H1 (cell line): ENCODE measurements at places on chromosomes 11 and 22. TPM values are rescaled to one million over a fixed set of nuclear protein-coding genes. Genes with fewer than 3 reads are reported as not detected.

Gene LMO2
- 2.0 and 2.7 TPM in 2 replicates for total RNA-seq

Gene MUC15
- not detected in 2 replicates for total RNA-seq

Gene ATP6V1E1
- total RNA-seq, result 87.3 and 88.1 TPM in 2 replicates

Gene OR4A5
- total RNA-seq, result not detected in 2 replicates

Gene LAYN
- 7.7 and 9.3 TPM in 2 replicates for total RNA-seq

Gene LSP1
- not detected in 2 replicates for total RNA-seq

Gene APOL3
- total RNA-seq, result not detected in 2 replicates

Gene MISFA
- total RNA-seq, result 3.8 and 4.1 TPM in 2 replicates

Gene SOX6
- total RNA-seq, result 0.08 TPM in 1 of 2 replicates, not detected in the other

Gene WNT11
- 0.45 TPM in 1 of 2 replicates, not detected in the other for total RNA-seq

Gene MPZL2
- 2.4 and 2.6 TPM in 2 replicates for total RNA-seq

Gene ZBED4
- 28.3 TPM in 2 replicates for total RNA-seq

Gene NAV2
- 66.9 and 73.6 TPM in 2 replicates for total RNA-seq

Gene ART5
- total RNA-seq, result 7.2 and 7.5 TPM in 2 replicates

DNA sequence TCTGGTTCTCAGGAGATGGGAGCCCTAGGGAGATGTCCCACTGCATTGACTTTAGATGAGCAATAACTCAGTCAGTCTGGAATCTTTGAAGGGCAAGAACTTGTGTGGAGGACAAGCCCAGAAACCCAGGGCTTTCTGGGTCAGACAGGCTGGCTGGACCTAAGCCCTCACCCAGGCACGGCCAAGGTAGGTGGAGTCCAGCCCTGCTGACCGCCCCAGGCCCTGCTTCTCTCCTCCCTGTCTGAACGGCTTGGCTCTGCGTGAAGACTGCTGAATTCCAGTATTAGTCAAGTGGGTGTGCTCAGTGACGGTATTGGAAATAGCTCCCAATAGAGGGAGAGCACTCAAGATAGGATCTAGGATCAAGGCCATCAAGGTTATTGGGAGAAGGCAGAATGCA lies 6.1 kb downstream of the CXCR5 start:
- DNase-seq, result no peak

GRCh38 chr22:30398685-30399680 lies 2.2 kb downstream of the SEC14L2 start:
- DNase-seq, result no peak

DNA sequence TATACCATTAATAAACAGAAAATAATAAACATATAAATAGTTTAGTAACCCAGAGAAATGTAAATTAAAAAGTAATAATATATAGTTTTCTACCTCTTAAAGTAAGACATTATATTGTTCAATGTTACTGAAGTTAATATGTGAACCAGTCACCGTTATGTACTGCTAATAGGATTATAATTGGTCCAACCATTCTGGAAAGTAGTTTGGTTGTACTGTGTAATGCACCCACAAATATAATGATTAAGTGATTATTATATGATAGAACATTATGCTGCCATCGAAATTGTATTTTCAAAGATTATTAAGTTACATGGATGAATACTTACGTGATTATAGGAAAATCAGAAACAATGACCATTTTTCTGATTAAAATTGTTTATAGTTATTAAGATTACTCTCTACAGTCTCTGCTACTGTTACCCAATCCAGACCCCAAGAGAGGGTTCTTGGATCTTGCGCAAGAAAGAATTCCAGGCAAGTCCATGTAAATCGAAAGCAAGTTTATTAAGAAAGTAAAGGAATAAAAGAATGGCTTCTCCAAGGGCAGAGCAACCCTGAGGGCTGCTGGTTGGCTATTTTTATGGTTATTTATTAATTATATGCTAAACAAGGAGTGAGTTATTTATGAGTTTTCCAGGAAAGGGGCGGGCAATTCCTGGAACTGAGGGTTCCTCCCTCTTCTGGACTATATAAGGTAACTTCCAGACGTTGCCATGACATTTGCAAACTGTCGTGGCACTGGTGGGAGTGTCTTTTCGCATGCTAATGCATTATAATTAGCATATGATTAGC lies 50.1 kb downstream of the ACER3 start:
- DNase-seq, result no peak

DNA sequence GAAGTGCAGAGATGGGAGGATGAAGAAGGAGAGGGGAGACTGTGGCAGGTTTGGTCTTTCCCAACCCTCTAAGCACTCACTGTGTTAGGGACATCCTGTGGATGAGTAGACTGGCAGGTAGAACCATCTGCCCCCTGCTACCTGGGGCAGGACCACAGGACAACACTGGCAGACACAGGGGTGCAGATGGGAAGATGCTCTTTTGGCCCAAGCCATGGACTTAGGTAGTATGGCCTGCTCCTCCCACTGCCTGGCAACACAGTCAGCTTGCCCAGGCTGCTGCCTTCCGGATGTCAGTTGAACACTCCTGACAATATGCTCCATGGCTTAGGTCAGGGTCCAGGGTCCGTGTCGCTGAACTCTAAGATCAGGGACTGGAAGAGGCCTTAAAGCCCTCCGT lies 140.7 kb upstream of the NAV2 start:
- DNase-seq, result no peak

DNA sequence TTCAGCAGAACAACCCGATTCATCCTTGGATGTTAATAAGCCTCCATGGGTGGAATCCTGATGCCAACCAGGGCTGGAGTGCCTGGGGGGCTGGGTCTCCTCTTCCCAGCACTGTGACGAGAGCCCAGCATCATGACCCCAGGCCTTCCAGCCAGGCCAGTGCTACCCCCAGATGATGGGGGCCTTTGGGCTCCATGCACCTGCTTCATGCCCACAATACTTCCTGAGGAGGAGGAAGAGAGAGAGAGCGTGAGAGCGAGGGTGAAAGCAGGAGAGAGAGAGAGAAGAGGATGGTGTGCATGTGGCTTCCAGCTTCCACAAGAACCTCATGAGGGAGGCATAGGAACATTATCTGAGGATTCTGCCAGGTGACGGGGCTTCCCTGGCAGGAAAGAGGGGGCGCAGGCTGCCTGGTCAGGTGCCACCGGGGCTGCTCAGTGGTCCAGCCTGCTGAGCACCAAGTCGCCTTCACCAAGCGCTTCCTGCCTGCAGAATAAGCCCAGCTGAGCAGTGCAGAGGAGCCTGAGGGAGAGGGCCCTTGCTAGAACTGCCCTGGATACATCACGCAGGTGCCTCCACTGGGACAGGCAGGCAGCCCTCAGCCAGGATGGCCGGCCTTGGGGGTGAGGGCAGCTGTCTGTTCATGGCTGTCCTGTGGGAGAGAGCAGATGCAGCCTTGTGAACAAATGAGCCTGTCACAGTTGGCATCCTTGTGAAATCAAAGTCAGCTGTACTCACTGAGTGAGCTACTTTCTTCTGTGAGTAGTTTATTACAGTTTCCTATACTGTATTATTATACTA lies 243.3 kb upstream of the B3GAT1 start:
- DNase-seq, result no peak

DNA sequence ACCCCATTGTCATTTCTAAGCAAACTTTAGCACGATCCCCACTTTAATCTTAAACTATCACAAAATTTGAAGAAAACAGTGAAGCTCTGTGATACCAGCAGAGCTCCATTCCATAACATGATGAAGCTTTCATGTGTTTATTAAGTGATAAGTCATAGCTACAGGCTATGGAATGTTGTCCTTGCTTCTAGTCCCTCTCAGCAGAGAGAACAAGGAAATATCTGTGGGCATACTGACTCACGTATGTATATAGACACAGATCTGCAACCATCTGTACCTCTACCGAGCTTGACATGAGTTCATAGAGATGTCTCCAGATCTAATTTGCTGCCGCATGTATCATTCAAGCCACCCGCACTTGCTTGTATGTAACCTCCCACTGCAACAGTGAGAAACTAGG lies 588.9 kb downstream of the ETS1 start:
- DNase-seq, result no peak

- DNase-seq, result no peak
These were observed 35.3 kb downstream of the IL18 start for GRCh38 chr11:112128483-112129121.

DNA sequence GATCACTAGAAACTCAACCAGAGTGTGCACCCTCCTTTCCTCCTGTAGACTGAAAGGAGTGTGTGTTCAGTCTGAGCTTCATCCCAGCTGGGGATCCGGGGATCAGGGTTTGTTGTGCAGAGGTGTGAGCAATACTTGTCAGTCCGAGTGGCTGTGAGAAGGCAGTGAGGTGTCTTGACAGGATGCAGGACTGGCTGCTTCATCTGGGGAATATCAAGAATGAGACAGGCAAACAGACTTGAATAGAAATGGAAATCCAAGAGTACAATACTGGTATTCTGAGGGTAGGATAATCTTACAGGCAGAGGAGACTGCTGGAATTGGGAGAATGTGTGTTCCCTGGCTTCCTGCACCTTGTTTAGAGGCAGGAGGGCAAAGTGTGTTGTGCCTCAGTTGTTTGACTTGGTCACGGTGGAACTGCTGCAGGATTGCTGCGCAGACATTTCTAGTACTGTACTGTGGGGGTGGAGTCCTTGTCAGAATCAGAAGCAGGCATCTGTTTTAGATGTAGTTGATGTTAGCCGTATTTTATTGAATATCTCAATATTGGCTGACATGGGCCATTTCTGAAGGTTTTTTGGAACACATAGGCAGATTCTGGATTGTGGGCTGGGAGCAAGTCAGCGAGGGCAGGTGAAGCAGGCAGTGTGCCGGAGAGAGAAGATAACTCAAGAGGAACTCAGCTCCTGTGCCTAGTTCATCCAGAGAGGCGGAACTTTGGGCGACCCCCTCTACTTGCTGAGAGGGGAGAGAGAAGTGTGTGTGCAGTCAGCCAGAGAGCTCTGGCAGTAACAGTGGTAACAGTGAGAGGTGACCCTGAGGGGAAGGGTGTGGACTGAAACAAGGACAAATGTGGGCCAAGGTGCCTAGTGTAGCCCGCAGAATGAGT lies 27.1 kb upstream of the GRK2 start:
- DNase-seq, result no peak

- no peak for DNase-seq
These were observed 1203.9 kb downstream of the TBC1D22A start for GRCh38 chr22:47966316-47966715.

DNA sequence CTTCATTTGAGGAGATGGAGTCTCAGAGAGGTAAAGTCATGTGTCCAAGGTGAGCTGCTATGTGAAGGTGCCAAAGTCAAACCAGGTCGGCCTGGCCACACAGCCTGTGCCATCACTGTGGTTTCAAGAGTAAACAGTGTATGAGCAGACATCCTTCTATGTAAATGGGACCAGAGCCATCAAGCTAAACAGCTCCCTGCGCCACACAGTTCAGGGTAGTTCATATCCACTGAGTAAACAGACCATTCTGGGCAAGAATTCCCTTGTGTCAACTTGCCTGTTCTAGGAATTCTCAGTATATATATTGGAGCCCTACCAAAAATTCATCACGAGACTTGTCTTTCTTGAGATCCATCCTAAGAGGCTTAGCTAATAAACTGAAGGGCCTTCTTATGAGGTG lies 77.5 kb downstream of the AMOTL1 start:
- no peak for DNase-seq

DNA sequence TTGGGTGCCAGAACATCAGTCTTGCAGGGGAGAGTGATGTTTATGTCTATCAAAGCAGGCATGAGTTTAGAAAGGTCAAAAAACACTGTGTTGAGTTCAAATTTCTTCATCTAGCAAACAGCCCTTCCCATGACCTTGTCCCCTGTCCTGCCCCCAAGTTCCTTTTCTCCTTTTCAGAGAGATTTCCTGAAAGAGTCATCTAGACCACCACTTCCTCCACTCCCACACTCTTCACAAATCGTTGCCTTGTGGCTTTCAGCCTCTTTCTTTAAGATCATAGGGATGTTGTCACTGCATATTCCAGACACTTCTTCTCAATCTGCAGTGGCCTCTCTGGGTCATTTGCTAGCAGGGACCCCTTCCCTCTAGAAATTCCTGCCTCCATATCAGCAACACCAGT lies 290.5 kb downstream of the TENM4 start:
- DNase-seq, result no peak

DNA sequence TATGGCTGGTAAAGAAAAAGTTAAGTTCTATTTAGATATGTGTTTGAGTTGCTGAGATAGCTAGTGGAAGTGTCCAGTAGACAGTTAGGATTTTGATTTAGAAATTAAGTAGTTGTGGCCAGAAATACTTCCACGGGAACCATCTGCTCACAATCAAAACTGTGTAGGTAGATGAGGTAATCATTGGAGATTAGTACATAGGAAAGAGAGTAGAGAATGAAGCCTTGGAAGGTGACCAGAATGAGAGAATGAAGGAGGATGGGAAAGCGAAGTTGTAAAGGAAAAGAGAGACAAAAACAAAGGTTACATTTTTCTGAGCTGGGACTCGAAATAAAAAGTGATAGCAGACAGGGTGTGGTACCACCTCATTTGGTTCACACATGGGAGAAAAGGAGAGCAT lies 296.9 kb upstream of the SORL1-AS1 start:
- DNase-seq, result no peak

- no peak for DNase-seq
These were observed 3.7 kb upstream of the POLD4 start for GRCh38 chr11:67356864-67357561.

DNA sequence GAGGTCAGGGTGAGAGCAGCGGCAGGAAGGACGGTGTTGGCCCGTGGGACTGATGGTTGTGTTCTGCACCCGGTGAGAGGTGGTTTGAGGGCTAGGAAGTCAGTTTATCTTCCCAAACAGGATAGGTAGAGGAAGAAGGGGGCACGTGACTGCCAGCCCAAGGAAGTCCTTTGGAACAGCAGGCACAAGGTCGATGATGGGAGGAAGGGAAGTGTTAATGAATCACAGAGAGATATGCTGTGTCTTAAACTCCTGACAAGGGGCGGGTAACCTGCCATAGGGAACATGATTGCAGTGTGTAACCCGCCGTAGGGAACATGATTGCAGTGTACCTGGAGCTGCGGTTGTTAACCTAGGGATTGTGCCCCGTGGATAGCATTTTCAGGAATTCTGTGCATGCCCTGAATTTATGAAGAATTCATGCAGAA lies 49.0 kb downstream of the PRR5L start:
- DNase-seq, result no peak

- DNase-seq, result no peak
These were observed 32.1 kb downstream of the RPL27A start for GRCh38 chr11:8714622-8715225.

GRCh38 chr11:28701760-28702449 lies 593.7 kb downstream of the METTL15 start:
- DNase-seq, result no peak

GRCh38 chr11:64742889-64743590 lies 902 bp downstream of the RASGRP2 start:
- peak; percentile 94 for DNase-seq

- DNase-seq, result no peak
These were observed 12.6 kb downstream of the C22orf23 start for GRCh38 chr22:37940698-37941376.

GRCh38 chr11:120389693-120390584 lies 53.7 kb downstream of the ARHGEF12 start:
- DNase-seq, result no peak

DNA sequence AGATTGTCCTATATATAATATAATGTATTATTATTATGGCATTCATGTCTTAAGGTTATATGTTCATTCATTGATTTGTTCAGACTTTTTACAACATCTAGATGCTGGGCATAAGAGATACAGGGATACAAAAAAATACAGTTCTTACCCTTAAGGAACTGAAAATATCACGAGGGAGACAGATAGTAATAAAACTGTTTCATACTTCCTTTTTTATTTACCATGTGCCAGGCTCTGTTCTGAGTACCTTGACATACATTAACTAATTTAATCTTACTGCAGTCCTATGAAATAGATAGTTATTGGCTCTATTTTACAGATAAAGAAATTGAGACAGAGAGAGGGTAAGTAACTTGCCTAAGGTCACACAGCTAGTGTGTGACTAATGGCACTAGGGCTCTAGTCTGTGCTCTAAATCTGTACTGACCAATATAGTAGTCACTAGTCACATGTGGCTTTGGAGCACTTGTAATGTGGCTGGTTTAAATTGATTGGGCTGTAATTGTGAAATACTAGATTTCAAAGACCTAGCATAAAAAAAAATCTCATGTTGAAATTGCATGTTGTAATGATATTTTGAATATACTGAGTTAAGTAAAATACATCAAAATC lies 21.3 kb downstream of the TRIM44 start:
- no peak for DNase-seq
